Right hindlimb (tissue), 1 donor: ENCODE measurements at places on chromosomes 3 and 15.
A peak's percentile ranks its signal among the peaks of the same experiment; 100 is the strongest.

GRCh38 chr3:54818942-54819341 is 108.9 kb downstream of the LRTM1 start:
- no peak for DNase-seq

DNA sequence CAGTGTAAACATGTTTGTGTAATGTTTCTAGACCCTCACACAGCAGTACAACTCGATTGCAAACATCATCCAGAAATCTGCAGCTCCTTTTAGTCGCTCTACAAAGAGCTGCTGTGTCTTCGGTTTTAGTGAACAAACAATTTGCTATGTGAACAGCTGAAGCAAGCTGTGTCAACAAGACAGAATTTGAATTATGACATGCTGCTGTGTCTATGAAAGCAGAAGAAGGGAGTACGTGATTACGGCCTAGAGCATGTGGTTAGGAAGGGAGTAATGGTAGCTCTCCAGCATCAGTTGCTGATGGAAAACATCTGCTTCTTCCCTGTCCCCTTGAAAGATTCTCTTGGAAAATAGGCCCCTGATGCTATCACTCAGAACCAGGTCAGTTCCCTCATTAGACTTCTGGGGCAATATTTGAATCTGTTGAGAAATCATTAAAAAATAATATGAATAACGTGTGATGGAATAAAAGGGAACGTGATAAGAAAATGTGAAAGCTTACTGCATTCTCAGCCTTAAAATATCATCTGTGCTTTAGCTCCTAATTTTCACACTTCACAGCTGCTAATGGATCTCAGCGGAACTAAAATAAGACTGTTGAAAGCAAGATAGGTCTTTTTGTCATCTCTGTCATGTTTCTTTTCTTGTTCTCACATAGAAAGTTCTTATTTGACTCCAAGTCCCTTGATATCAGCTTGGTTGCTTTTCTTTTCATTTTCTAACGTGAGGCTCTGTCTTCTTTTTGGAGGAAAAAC is 891.5 kb downstream of the ROBO2 start:
- peak; percentile 35 for DNase-seq

- DNase-seq, result no peak
Measured at GRCh38 chr3:9912294-9912935, 4.5 kb upstream of the IL17RC start.

- no peak for DNase-seq
Measured at GRCh38 chr3:14774431-14774830, 44.3 kb upstream of the FGD5 start.

DNA sequence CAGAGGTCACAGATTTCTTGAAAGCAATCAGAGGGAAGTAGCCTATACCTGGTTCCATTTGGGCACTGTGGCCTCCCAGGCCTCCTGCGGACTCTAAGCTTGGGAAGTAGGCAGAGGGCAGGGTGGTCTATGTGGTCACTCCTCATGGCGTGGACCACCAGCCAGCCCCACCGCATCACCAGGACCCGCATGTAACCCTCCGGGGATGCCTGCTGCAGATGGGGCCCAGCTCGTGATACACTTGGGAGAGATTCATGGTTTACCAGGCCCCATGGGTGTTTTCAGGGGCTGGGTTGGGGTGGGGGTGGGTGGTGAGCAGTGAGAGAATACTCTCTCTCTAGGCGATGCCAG is 123.7 kb downstream of the ASB7 start:
- peak; percentile 8 for DNase-seq

DNA sequence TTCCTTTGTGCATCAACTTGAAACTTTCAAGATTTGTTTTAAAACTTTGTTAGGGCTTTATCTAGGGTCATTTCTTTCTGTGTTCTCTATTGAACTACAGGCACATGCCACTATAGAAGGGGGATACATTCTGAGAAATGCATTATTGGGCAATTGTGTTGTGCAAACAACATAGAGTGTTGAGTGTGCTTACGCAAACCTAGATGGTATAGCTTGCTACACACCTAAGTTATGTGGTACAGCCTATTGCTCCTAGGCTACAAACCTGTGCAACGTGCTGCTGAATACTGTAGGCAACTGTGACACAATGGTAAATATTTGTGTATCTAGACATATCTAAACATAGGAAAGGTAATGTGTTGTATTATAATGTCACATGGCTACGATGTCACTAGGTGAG is 33.0 kb upstream of the KLF13 start:
- DNase-seq, result no peak

DNA sequence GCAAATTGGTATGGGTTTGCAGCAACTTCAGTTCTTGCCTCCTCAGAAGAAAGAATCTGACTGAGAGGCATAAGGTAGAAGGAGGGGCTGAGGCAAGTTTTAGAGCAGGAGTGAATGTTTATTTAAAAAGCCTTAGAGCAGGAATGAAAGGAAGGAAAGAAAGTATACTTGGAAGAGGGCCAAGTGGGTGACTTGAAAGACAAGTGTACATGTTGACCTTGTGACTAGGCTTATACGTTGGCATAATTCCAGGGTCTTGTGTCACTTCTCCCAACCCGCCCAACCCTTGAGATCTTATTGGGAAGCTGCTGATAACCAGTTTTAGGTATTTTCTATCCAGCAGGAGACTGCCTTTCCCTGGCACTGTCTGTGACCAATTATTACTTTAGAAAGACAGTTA is 436.9 kb upstream of the ZNF717 start:
- no peak for DNase-seq

DNA sequence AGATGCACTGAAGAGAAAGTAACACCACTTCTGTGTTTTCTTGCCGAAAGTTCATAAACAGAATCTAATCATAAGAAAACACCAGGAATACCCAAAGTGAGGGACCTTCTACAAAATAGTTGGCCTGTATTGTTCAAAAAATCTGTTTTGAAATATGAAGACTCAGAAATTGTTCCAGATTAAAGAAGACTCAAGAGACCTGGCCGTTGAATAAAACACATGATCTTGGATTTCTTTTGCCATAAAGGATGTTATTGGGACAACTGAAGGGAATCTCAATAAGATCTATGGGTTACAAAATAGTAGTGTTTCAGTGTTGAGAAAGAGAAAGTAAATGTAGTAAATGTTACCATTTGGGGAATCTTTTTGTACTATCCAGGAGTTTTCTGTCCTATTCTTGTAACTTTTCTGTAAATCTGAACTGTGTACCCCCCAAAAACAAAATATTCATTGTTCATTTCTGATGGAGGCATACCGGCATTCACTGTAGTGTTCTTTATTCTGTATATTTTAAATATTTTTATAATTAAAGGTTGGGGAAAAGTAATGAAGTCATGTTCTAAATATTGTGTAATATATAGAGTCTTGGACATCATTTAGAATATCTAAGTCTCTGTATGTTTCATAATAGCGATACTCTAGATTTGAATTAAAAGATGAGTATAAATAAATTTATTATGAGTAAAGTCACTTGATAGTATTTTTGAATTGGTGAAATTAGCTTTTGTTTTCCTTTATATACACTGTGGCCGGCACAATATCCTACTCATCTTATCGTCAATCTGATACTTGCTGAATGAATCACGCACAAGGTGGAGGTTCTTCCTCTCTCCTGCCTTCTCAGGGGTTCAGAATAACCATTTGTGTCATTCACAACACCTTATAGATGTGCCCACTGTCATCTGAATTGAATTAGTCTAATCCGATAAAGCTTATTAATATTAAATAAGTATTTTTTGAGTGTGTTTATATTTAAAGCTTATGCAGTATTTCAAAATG is 66.7 kb downstream of the TRAK1 start:
- DNase-seq, result no peak

DNA sequence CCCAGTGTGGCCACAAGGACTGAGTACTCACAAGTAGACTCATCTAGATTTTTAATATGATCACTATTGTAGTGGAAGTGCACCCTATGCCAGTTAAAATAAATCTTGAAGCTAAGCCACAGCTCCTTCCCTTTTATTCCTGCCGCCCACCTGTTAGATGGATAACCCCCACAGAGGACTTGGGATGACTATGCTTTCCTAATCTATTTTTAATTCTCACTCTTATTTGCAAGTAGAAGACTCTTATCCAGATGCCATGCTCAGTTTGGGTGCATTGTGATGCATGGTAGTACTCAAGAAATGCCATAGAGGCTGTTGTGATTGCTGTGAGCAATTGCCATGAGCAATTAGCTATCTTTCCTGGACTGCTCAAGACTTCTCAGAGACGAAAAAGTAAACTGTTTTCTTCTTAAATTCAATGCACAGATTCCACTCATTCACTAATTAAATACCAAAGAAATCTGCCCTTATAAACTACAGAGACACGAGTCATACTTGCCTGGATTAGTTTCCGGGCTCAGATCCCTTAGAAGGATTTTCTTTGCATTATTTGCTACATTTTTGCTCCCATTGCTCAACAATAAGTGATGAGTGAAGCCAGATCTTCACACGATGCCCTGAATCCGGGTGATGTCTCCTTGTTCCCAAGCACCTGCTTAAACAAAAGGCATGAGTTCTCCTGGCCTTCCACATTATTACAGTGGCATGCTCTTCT is 472.1 kb downstream of the SOX2 start:
- DNase-seq, result no peak

- DNase-seq, result no peak
Measured at GRCh38 chr3:127459891-127460290, 130.6 kb downstream of the TPRA1 start.

GRCh38 chr3:69715204-69715603 is 24.1 kb upstream of the MITF start:
- no peak for DNase-seq

DNA sequence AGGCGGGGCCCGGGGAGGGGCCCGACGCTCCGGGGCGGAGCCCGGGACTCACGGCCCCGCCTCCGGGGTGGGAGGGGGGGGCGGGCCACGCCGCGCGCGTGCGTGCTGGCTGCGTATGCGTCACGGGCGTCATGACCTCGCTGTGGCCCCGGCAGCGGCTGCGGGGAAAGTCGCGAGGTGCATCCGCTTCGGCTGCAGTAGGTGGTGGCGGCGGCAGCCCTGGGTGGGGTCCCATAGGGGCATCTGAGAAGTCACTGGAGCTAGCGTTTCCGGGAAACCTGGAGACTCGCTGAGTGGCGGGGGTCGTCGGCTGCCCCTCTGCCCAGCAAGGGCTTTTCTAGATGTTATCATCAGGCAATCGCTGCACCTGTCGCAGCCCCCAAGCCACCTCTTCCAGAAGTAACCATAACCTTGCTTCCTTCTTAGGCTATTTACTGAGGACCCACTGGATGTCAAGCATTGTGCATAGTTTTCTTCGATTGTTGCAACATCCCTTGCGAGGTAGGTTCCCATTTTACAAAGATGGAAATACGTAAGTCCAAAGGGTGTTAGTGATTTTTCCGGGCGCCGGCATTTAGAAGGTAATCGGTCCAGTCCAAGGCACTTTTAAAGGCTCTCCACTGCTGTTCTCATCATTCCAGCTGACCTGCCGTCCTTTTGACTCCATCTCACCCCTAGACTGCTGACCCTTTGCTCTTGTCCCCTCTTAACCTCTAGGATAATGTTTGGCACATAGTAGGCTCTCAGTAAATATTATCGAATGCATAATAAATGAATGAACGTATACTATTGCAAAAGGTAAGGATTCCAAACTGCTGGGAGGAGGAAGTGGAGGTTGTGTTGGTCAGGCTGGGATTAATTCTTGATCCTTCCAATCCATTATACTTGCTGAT is at the start of gene GDPGP1:
Gene GDPGP1, plus strand, starts transcription at position 114 of the 893 bp plus-strand sequence. CDS start 6,700 bp downstream, outside the sequence.
- no peak for DNase-seq

DNA sequence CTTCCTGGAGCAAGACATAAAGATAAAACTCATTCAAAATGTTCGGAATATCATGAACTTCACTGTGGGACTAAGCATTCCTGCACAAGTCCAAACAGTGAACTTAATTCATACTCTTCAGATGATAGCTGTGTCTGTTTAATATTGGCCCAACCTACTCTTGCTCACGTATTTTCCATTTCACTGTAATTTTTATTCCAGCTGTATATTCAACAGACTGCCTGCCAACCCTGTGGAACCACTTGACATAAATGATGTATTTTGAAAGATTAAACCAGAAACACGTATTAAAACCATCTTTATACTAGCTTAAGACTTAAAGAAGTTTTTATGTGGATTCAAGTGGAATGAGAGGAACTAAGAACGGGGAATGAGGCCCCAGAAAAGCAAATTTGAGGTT is 172.5 kb downstream of the TMEM108 start:
- peak; percentile 35 for DNase-seq

GRCh38 chr3:133805384-133805701 is 272 bp upstream of the SRPRB start:
- no peak for DNase-seq

GRCh38 chr15:31212326-31213080 is 111.0 kb upstream of the TRPM1 start:
- DNase-seq, result no peak

DNA sequence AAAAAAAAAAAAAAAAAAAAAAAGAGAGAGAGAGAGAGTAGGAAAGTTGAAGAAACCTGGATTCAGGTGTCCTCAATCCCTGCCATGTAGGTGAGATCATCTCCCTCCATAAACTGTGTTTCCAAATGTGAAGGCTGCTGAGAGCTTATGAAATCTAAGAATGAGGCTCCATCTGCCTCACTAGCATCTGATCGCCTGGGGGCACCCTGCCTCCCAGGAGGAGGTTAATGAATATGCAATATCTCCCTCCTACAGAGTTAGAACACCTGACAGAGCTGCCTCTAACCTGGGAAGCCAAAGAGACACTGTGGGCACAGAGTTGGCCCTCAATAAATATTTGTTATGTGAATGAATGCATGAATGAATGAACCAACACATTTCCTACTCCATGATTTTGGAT is 23.8 kb upstream of the ZNF148 start:
- no peak for DNase-seq

DNA sequence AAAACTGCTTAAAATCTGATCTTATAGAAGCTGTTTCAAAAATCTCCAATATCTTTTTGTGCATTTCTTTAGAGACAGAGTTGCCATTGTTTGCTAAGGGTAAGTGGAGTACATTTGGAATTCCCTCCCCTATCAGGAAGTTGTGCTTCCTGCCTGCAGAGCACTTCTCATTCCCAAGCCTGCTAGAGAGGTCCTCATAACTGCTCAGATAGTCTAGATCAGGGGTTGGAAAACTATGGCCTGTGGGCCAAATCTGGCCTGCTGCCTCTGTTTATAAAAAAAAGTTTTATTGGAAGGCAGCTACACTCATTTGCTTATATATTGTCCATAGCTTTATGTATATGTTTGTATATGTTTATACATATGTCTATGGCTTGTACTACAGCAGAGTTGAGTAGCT is 333.7 kb upstream of the PROK2 start:
- DNase-seq, result no peak
